ENCODE measurements at places on chromosomes 16 and 17. TPM values are rescaled to one million over a fixed set of nuclear protein-coding genes. Genes with fewer than 3 reads are reported as not detected.

- DNase-seq: no peak
Observed at GRCh38 chr17:34667656-34668055, 88.3 kb downstream of the TMEM132E start.

DNA sequence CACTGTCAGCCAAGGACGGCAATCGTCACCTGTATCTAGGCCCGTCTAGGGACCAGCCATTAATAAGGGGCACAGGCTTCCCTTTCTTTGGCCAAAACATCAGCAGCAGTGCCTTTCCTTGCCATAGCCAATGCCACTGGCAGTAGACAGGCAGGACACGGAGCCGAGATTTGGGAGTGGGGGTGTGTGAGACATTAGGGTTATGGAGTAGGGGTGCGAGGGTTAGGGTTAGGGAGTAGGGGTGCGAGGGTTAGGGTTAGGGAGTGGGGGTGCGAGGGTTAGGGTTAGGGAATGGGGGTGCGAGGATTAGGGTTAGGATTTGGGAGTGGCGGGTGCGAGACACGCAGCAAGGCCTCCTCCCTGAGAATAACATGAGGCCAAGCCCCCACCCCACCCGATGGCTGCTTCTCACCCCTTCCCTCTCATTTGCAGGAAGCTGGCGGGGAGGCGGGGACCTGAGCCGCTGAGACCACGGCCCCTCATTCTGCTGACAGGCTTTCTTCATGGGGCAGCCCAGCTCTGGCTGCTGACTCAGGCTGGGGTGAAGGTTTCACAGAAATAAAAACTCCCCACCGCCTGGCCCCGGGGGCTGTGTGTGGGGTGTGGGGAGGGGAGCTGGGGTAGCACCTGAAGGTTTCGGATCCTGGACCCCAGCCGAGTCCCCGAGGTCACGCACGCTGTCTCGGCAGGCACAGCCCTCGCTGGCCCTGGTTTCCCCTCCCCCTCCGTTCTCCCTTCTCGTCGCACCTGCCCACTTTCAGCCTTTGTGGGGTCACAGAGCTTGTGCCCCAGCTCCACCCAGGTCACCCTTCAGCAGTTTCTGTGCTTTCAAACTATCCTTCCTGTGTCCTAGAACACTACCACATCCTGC lies 93.8 kb downstream of the PGS1 start:
- DNase-seq: no peak

DNA sequence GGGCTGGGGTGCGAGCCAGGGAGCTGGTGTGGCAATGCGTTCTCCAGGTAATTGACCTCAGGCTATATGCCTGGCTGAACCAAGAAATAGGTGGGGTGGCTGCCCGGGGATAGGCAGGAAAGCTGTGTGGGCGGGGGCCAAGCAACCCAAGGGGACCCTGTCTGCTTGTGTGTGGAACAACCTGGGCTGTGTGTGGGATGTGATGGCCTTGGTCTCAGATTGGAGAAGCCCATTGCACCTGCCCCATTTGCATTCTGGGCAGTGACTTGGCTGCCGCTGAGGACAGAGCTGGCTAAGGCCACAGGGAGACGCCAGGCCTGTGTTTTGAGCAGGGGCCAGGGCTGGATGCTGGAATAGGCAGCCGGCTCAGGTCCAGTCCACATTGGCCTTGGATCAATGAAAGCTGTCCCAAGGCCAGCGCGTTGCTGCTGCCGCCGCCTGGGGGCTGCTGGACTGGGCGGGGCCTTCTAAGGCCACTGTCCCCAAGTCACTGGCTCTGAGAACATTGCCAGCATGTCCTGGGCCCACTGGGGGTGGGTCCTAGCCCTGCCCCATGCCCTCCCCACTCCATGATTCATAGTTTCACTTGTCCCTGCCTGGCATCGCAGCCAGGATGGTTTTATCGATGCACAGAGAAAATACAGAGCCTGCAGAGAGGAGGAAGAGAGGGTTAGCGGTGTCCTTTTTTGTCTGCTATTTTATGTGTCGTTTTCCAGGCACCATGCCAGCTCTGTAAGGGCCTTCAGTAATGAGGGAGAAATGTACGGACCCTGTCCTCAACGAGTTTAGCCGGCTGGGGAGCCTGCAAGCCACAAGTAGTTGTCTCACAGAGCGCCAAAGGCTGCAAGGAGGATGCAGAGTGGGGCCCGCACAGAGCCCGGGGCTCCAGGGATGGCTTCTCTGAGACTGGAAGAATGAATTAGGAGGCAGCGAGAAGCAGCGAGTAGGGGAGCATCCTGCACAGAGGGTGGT lies 43.9 kb downstream of the NKD1 start:
- peak; percentile 45 for DNase-seq

DNA sequence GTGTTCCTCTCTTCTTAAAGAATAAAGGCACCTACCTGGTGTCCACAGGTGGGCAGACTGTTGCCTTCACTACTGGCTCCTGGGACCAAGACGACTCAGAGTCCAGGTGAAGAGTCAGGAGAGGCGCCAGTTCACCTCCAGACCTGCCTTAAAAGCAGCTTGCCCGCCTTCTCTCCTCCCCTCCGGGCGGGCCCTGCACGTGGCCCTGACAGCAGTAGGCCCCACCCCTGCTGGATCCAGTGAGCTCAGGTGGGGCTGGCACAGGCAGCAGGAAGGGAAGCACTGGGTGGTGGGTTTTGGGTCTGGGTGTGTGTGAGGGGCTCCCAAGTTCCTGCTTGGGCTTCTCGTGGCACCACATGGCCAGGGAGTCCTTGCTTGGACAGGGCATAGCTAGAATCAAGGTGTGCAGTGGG lies at the start of gene TNS4:
TSS of gene TNS4 (minus strand) at position 125 of the 413 bp plus-strand sequence. CDS start 5,198 bp downstream, outside the sequence.
- DNase-seq: no peak

- no peak for DNase-seq
Observed at GRCh38 chr17:27596096-27596495, 34.9 kb upstream of the LGALS9 start.

GRCh38 chr17:12316021-12316420 lies 295.3 kb downstream of the MAP2K4 start:
- DNase-seq: no peak

The KRT15 gene
- total RNA-seq: 0.20 TPM

The KRTAP9-2 gene
- not detected for total RNA-seq

The TP53TG3B gene
- total RNA-seq: not detected
